ENCODE measurements at places on chromosomes 16 and 17.

DNA sequence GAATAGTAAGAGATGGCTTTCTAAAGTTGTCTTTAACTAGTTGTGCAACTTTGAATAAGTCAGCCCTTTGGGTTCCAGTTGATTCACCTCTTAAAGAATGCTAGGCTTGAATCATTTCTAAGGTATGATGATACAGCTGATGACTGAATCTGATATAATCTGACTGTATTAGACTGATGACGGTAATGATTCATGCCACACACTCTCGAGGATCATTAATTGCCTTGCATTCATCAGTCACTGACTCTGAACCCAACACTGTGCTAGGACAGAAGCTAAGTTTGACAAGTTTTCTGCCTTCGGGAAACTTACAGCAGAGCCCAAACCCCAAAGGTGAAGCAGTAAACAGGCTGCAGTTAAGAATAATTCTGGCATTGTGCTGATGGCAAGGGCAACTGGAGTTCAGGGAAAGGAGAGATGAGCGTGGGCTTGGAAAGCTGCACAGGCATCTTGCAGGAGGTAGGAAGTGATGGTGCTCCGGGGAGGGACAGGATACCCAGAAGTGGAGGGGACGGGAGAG, 25.8 kb downstream of the ASIC2 start:
- no peak for DNase-seq

DNA sequence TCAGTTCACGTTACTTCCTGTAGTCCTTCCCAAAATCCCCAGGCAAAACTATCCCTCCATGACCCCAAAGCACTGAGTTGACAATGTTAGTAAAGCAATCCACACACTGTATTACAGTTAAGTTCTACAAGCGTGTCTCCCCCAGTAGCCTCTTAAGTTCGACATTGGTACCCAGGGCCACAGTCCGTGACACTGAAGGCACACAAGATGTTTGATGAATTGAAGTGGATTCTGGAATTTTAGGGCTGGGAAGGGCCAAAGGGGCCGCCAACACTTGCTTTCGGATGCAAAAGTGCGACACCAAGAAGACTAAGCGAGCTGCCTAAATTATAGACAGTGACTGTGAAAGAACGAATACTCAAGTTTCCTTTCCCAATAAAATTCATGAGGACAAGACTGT, 1.5 kb downstream of the VPS35 start:
- no peak for DNase-seq

- DNase-seq: no peak
These were observed 48.9 kb downstream of the IRX6 start for GRCh38 chr16:55372792-55373488.

GRCh38 chr17:78039581-78039980, 81.1 kb downstream of the TNRC6C start:
- DNase-seq: no peak

- no peak for DNase-seq
These were observed 9.7 kb downstream of the ENPP7 start for GRCh38 chr17:79740413-79740812.

DNA sequence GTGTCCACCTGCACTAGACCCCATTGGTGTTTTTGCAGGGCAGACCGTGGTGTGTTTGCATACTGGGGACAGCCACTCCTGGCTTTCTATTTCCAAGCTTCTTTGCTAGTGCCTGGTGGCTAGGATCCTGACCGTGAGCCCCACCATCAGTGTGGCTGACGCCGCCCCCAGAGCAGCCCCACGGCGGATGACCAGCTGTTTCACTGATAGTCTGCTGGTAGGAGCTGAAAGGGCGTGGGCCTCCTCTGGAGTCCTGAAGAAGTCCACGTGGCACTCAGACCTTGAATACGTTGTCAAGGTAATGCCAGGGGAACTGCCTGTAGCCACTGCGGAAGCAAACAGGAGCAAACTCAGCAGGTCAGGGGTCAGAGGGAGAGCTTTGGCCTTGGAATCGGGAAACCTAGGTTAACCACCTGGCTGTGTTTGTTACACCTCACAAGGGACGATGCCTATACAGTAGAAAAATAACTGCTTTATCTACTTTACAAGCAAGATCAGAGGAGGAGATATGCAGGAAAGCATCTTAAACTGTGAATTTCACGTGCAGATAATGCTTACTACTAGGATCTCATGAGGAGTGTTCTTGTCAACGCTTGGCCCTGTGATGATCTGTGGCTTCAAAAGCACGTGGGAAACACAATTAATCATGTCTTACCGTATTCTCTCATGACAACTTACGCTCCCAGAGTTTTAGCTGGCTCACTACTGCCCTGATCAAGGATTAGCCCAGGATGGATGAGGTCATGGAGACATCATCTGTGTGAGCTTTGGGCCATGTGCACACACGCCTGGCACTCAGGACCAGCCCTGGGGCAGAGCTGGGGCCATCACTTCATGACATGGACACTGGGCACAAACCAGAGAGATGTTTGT, 30.3 kb downstream of the ALDH3A2 start:
- no peak for DNase-seq

GRCh38 chr16:74309789-74310781, 13.5 kb downstream of the PSMD7 start:
- DNase-seq: no peak

DNA sequence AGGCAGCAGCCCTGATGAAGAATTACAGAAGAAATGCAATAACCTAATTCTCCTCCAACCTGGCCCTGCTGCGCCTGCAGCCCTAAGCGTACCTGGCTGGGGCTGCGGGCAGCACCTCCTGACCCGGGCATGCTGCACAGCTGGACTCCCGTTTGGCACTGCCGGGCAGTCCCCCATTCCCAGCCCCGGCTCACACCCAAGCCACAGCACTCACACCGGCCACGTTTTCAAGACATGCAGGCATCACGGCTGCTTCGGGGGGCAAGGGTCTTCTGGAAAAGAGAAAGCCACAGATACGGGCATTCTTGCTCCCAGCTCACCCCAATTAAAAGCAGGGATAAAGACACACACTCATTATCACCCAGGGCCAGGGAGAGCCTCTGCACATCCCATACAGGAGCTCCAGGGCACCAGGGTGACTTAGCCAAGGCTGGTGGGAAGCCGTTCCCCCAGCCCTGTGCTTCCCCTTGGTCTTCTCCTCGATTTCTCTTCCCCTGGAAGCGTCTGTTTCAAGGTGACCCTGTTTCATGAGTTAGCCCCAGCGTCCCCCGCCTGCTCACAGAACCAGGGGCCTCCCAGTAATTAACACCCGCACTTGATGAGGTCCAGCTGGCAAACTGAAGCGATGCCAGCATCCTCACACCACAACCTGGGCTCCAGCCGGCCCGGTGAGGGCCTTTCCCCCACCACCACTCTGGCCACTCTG, 216.7 kb downstream of the C16orf78 start:
- DNase-seq: no peak

DNA sequence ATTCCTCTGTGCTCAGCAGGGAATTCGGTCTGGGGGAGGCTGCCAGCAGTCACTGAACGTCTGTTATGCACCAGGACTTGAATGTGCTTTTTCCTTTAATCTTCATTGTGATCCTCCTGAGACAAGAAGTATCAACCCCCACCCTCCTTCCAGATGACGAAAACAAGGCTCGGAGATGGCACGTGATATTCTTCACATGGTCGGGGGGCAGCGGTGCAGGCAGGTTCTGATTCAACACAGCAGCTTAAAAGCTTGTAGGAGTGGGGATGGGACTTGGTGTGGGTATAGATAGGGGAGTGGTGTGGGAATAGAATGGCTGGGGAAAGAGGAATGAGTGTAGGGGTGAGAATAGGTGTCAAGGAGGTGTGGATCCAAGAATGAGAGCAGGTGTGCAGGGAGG, 6.4 kb downstream of the NECAB2 start:
- DNase-seq: no peak

- DNase-seq: peak; percentile 85
These were observed 5.3 kb upstream of the NOS2 start for GRCh38 chr17:27805520-27806146.

DNA sequence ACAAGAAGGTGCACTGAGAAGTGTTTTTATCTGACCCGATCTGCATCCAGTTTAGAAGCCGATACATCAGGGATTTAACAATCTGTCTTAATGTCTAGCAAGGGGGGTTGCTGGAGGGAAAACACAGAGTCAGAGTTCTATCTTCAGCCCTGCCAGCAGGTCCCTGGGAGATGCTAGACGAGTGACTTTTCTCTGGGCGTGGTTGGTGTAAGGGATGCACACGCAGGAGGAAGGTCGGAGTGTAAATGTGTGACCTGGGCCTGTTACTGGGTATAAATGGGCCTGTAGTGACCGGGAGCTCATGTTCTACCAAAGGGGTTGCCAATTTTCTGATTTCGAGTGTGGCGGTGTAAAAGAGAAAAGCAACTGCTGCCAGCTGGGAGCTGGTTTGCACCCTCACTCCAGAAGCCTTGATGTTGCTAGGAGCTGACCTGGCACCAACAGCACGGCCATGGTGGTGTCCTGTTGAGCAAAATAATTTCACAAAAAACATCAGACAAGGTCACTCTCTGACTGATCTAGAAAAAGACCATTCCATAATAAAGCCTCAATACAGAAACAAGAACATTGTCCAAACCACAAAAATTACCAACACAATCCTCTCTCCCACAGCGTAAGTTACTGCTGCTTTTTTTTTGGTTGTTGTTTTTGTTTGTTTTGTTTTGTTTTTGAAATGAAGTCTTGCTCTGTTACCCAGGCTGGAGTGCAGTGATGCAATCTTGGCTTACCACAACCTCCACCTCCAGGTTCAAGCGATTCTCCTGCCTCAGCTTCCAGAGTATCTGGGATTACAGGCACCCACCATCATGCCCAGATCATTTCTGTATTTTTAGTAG, 1.3 kb upstream of the KCTD13 start:
- no peak for DNase-seq

DNA sequence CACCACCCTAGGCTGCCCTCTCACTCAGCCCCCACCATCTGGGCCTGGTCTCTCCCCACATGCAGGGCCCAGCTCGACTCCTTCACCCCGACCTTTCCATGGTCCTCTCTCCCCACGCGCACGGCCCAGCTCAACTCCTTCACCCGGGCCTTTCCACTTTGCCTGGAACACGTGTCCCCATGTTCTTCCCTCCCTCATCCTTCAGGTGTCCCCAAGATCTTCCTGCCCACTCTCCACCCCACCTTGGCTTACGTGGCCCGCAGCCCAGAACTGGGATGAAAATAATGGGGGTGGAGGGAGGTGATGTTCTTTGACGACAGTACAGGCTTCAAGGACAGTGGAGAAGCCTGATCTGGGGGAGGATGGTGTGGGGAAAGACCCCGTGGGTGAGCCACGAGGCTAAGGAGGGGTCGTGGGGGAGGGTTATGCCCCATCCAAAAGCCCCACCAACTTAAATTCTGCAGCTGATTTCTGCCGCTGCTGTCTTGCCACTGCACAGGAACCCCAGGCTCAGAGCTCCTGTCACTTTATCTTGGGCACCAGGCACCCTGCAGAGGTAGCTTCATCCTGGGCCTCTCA, 9.9 kb upstream of the MEAK7 start:
- DNase-seq: no peak

DNA sequence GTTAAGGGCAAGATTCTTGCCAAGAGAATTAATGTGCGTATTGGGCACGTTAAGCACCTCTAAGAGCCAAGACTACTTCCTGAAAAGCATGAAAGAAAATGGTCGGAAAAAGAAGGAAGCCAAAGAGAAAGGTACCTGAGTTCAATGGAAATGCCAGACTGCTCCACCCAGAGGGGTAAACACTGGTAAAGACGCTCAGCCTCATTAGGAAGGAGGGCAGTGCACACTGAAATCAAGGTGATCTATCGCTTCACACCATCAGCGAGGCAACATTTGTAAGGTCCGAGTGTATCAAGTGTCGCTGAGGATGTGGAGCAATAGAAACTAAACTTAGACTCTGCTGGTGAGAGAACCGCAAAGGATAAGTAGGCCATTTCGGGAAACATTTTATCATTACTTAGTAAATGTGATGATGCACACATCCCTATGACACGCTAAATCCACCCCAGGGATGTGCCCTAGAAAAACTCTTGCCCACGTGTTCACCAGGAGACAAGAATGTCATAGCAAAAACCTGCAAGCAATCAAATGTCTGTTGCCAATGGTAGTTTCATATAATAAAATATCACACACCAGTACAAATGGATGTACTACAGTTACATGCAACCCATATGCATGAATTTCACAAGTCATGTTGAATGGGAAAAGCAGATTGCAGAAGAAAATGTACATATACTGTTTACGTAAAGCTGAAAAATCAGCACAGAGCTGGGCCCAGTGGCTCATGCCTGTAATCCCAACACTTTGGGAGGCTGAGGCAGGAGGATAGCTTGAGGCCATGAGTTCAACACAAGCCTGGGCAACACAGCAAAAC, 23.6 kb downstream of the CNTROB start:
- DNase-seq: no peak

DNA sequence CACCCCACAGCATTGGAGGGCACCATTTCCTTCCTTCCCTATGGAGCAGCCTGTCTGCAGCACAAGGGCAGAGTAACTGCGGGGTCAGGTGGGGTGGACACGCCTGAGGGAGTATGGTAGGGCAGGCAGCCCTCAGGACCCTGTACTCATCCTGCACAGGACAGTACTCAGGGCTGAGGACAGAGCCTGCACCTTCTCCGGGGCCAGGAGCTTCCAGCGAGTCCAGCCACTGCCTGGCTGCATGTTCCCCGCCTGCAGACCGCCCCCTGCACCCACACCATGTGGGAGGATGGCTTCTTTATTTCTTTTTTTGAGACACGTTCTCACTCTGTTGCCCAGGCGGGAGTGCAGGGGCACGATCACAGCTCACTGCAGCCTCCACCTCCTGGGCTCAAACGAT, 47.6 kb upstream of the CDC42EP4 start:
- no peak for DNase-seq

GRCh38 chr17:57724026-57724728, 20.9 kb downstream of the CCDC182 start:
- DNase-seq: no peak

DNA sequence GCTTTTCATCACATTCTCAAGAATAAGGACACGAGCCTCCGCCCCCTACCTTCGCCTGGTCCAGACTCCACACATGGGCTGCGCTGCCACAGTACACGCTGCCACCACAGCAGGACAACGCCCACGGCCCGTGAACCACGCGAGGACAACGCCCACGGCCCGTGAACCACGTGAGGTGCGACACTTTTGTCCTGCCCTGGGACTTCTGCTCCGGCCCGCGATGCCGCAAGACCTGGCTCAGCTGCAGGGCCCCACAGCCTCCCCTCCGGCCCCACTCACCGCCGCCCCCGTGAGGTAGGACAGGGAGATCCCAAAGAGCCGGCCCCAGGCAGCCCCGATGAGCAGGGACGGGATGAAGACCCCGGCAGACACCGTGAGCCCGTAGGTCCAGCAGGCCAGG, 5.9 kb upstream of the CCDC154 start:
- DNase-seq: no peak

GRCh38 chr17:56222255-56222654, 69.0 kb downstream of the ANKFN1 start:
- no peak for DNase-seq

DNA sequence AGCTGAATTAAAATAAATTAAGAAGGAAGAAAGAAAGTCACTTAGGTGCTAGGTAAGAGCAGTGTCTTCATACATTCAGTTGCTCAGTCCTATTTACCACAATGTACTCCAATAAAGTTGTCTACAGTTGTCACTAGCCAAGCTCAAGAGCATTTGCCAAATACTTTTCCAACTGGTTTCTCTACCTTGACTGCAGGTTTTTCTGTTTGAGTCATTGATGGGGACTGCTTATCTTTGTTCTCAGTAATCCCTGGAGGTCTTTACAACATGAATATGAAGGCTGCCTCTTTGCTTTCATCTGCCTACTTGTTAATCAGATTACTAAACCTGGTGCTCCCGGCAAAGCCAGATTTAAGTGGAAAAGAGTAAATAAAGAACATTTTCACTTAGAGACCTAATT, 64.6 kb upstream of the CLEC18B start:
- no peak for DNase-seq
